Fibroblast of the conjunctiva (primary cell): ENCODE measurements at places on chromosomes 4 and X.
A peak's percentile ranks its signal among the peaks of the same experiment; 100 is the strongest.

- no peak for DNase-seq
Measured at GRCh38 chr4:125541836-125542385, 227.2 kb downstream of the FAT4 start.

- no peak for DNase-seq
Measured at GRCh38 chr4:140149846-140150635, 3.9 kb downstream of the MAML3 start.

GRCh38 chr4:56183344-56183959 is 203.8 kb downstream of the AASDH start:
- DNase-seq, result no peak

DNA sequence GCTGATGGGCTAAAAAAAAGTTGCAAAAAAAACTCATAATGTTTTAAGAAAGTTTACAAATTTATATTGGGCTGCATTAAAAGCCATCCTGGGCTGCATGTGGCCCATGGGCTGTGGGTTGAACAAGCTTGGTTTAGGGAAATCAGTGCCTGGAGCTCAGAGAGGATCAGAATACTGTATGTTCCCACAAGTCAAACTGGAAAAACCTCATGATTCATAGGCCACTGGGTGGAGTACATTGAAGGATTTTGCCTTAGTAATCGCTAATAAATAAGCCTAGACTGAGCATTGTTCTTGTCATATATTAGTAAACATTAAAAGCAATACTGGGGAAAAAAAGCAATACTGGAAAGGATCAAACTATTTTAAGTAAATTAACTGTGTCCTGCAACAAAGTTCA is 246.3 kb upstream of the TAPT1 start:
- DNase-seq, result no peak

GRCh38 chr4:38800366-38800765 is 4.2 kb downstream of the TLR1 start:
- no peak for DNase-seq

DNA sequence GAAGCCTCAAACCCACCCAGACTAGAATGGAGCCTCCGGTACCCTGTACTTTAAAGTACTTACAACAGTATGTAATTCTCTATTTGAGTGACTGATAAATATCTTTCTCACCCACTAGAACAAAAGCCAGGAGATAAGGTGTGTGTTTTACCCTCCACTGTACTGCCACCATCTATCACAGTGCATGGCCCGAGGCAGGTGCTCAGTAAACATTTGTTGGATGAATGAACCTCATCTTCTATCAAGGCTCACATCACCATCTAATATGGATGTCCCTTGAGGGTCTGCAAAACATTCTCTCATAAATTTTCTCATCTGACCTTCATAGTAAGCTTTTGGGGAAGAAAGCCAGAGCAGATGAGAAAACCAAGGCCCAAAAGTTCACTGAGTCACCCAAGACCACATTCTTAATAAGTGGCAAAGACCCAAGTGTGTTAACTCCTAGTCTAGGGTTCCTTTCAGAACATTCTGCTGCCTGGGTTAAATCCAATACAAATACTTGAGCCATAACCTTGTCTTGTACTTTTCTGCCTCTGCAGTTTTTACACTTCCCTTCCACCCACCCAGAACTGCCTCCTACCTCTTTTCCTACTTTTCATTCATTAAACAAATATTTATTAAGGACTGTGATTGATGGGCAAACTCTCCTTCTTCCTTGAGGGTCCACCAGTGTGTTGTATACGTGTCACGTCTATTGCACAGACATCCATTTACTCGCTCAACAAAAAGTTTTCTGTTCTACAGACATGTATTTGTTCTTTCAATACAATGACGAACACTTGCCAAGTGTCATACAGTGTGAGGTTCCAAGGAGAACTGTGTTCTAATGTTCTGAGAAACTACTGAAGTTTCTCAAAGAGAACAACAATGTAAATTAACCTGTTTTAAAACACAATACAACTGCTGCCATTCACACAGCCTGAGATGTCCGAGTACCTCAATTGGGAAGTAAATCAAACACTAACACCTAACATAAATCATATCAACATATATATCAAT is 35.7 kb downstream of the APBB2 start:
- DNase-seq, result peak; percentile 93

- DNase-seq, result no peak
Measured at GRCh38 chrX:153968754-153969124, 2.9 kb downstream of the HCFC1 start.
